Osteocyte (in vitro differentiated cells): ENCODE measurements at places on chromosomes 1 and 21. TPM values are rescaled to one million over a fixed set of nuclear protein-coding genes. Genes with fewer than 3 reads are reported as not detected.

DNA sequence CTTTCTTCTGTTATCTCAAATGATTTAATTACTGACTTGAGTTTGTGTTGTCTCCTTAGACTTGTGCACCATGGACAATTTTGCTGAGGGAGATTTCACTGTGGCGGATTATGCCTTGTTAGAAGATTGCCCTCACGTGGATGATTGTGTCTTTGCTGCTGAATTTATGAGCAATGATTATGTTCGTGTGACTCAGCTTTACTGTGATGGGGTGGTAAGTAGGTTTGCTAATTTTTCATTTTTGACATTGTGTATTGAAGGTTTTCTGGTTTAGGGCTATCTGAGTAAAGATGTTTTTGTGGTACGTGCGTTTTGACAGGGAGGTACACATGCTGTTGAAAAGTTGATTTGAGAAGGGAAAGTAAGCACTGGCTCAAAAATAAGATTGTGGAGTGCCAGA, 14.1 kb downstream of the TTC3 start:
- no peak overlapping the region for H3K4me3 ChIP-seq
- no peaks in the 10 kb centered on the region for H3K27me3 ChIP-seq
- no peak for DNase-seq
- H3K36me3 ChIP-seq: peaks cover 8% of the 10 kb centered on the region

LRRC38 gene
- total RNA-seq: not detected in 2 replicates

- H3K36me3 ChIP-seq: no peaks in the 10 kb centered on the region
- H3K27me3 ChIP-seq: no peaks in the 10 kb centered on the region
- H3K4me3 ChIP-seq: no peak overlapping the region
Observed at GRCh38 chr1:113508364-113509164, 118.2 kb downstream of the MAGI3 start.

DNA sequence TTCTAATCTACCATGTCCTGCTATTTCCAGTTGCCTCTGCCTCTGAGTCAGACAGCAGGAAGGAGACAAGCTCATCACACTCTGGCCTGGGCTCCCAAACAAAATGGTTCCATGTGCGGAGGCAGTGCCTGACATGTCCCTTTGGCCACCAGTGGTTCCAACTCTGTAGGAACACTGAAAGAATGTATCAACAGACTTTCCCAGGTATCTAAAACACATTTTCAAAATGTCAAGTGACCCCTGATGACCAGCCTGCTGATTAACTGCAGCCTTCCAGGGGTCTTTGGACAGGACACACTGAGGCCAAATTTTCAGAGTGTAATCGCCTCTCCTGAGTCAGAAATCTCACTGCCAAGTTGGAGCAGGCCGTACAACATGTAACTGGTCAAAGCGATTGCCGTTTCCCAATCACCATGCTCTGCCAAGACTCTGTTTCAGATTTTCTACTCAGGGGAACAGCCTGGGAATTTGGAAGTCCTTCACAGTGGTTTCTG, 172.7 kb downstream of the TPR start:
- no peak overlapping the region for H3K4me3 ChIP-seq
- H3K27me3 ChIP-seq: no peaks in the 10 kb centered on the region
- H3K27ac ChIP-seq: no peak overlapping the region
- H3K4me1 ChIP-seq: peaks cover 8% of the 10 kb centered on the region
- H3K36me3 ChIP-seq: no peaks in the 10 kb centered on the region
- no peak for DNase-seq

TNFRSF18 gene
- total RNA-seq: not detected in 2 replicates

- peaks cover 3% of the 10 kb centered on the region for H3K4me1 ChIP-seq
- H3K27me3 ChIP-seq: no peaks in the 10 kb centered on the region
- H3K4me3 ChIP-seq: no peak overlapping the region
- DNase-seq: no peak
Observed at GRCh38 chr1:116880917-116881316, 28.8 kb upstream of the PTGFRN start.

- H3K4me3 ChIP-seq: no peak overlapping the region
- no peaks in the 10 kb centered on the region for H3K27me3 ChIP-seq
- no peak overlapping the region for H3K27ac ChIP-seq
Observed at GRCh38 chr1:56441601-56442000, 137.8 kb downstream of the PLPP3 start.

- H3K4me3 ChIP-seq: no peak overlapping the region
- H3K27ac ChIP-seq: no peak overlapping the region
- peaks cover 24% of the 10 kb centered on the region for H3K4me1 ChIP-seq
- H3K36me3 ChIP-seq: no peaks in the 10 kb centered on the region
- no peaks in the 10 kb centered on the region for H3K27me3 ChIP-seq
- no peak for DNase-seq
Observed at GRCh38 chr1:244365809-244366208, 85.9 kb downstream of the ADSS2 start.

DNA sequence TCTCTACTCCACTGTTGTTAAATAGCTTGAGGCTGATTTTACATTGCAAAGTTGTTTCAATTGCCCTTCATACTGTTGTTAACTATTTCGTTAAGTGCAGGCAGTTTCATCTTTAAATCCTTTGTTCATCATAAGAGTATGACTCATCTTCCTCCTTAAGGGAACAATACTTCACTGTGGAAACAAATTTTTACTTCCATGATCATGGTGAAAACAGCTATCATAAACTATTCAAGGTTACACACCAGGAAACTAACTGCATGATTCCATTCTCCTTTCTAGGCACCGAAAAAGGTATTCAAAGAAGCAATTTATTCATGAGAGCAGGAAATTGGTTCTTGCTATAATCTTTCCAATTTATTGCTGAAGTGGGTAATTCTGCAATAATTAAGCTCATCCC, 593.2 kb downstream of the LRRIQ3 start:
- DNase-seq: no peak
- no peaks in the 10 kb centered on the region for H3K4me1 ChIP-seq
- H3K4me3 ChIP-seq: no peak overlapping the region

DNA sequence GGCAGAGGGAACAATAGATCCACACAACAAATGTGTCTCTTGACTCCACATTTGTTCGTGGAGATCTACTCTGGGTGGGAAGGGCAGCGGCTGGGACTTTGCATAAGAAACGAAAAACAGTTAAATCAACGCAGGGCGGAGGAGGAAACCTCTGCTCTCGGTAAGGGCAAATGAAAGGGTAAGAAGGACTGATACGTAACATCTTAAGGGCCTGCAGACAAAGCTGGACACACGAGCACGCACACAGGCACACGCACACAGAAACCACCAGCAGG, 57.3 kb downstream of the MRPL37 start:
- no peaks in the 10 kb centered on the region for H3K27me3 ChIP-seq
- no peak overlapping the region for H3K27ac ChIP-seq
- peaks cover 37% of the 10 kb centered on the region for H3K4me1 ChIP-seq
- peaks cover 6% of the 10 kb centered on the region for H3K36me3 ChIP-seq

- H3K4me1 ChIP-seq: peaks cover 13% of the 10 kb centered on the region
- H3K27ac ChIP-seq: no peak overlapping the region
- H3K27me3 ChIP-seq: no peaks in the 10 kb centered on the region
- H3K4me3 ChIP-seq: no peak overlapping the region
- H3K36me3 ChIP-seq: peaks cover 20% of the 10 kb centered on the region
- no peak for DNase-seq
Observed at GRCh38 chr21:45485686-45486442, 56.4 kb downstream of the SLC19A1 start.

DNA sequence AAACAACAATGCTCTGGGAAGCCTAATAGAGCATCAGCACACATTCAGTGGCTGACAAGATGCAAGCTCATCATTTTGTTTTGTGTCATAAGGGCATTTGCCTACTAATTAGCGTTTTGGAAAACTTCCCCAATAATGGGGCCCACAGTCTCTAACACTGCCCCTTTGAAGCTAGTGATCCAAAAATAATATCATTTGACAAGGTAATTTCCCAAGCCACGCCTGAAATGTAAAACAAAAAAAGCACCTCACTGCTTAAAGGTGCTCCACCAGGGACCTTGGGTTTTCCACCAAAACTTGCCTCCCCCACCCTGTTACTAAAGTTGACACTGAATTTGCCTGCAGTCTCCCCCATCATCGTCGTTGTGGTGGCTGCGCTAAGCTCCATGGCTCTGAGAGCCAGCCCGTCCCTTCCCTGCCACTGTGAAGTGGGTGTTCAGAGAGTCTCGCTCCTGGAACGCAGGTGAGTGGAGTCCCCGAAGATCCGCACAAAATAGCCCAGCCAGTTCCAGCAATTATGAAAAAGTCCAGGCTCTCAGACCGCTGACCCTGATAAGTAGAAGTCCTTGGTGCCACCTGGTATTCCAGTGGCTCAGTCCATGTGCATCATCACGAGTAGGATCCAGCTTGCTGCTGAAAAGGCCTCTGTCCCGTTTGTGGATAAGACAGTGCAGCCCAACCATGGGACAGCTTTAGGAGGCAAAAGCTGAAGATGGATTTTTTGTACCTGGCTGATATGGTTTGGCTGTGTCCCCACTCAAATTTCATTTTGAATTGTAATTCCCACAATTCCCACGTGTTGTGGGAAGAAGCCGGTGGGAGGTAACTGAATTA, 52.2 kb downstream of the RAB3GAP2 start:
- H3K4me1 ChIP-seq: peaks cover 2% of the 10 kb centered on the region
- no peak overlapping the region for H3K27ac ChIP-seq
- DNase-seq: no peak
- H3K36me3 ChIP-seq: peaks cover 3% of the 10 kb centered on the region
- no peak overlapping the region for H3K4me3 ChIP-seq
